ENCODE measurements at places on chromosomes 7 and 10.

DNA sequence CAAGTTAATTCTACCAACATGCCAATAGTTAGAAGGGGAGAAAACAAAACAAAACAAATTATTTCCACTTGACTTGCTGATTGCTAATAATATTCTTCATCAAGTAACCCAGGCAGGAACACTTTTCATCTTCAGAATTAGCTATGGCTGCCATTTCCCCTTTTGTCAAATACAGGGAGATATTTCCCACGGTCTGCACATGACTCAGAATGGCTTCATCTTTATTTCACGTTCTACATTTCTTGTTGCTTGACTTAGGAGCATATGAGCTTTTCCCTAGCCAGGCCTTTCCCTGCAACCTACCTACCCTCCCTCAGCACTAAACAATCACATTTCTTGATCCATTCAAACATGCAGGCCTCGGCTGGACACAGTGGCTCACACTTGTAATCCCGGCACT lies 6.5 kb downstream of the CPVL start:
- DNase-seq: no peak

- DNase-seq: no peak
These were observed 5.7 kb downstream of the ARHGAP22 start for GRCh38 chr10:48598936-48599829.

DNA sequence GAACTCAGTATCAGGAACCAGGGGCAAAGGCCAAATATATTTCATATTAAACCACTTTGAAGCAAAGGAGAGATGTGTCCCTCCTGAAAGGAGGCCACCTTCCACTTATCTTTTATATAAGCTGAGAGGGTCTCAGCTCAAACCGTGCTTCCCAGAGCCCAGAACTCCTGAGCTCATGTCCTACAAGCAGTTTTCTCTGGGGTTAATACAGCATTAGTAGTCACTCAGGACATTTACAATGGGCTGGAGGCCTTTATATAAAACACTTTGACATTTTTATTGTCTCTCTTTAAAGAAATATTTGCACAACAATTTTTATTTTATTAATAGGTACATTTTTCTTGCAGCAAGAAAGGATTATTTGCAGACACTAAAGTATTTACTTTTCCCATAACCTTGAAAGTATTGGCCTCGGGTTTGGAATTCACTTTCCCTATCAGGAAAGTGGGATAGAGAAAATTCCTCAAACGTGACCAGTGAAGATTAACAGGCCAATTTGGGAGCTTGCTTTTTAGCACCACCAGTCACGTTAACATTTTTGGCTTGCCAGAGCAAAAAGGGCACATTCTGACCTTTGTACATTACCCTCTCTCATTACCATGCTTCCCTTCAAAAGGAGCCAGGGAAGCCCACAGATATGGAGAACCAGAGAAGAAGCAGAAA lies 464.9 kb upstream of the NRP1 start:
- DNase-seq: no peak

GRCh38 chr7:90749774-90750173 lies 153.7 kb downstream of the CDK14 start:
- DNase-seq: no peak

GRCh38 chr10:124264711-124265390 lies 153.9 kb downstream of the OAT start:
- no peak for DNase-seq

- DNase-seq: no peak
These were observed 227.7 kb downstream of the TMEM178B start for GRCh38 chr7:141301544-141301943.

DNA sequence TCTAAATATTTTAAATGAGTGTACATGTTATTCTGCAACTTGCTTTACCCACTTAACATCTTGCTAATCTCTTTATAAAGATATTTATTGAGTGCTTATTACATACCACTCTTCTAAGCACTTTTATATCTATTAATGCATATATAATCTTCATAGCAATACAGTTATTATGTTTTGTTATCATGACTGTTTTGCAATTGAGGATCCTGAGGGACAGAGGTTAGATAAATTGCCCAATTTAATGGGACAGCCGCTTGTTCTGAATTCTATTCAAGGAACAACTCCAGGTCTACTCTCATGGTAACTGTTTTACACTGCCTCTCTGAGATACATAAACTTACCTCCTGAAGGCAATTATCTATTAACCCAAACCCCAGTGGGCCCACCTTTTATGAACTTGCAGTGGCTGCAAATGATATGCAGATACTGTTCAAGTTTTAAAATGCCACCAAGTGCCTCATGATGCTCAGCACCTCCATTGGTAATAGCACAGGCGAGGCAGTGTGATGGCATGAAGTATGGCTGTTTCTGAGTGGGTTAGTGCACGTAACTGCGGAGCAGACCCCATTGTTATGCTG lies 60.5 kb downstream of the PON1 start:
- DNase-seq: no peak

GRCh38 chr7:32868116-32868515 lies 23.4 kb downstream of the KBTBD2 start:
- DNase-seq: no peak

DNA sequence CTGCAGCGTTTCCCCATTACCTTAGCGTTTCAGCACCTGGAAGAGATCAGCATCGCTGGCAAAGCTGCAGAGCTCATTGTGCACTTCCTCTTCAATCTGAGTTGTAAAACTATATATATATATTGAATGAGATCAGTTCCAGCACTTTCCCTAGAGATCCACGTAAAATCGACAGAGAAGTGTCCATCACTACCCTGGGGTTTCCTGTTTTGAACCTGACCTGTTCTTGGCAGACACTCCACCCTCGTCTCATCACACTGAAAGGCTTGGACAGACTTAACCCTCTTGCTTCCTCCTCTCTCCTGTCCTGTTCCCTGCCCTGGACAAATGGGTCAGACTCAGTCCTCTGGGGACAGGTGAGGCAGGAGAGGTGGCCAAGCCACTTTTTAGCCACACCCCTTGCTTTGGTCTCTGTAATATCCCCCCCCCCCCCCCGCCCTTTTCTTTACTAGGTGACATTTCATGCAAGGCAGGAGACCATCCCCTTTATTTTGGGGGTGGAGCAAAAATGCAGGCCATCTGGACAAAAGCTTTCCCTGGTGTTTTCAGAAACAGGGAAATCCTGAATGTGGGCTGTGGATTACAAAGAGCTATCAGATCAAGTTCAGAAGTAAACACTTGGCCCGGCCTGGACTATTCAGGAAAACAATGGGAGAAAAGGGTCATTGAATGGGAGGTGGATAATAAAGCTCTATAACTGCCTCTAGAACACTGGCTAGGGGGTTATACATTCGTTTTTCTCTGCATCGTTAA lies 83.7 kb upstream of the KDM7A start:
- DNase-seq: no peak

DNA sequence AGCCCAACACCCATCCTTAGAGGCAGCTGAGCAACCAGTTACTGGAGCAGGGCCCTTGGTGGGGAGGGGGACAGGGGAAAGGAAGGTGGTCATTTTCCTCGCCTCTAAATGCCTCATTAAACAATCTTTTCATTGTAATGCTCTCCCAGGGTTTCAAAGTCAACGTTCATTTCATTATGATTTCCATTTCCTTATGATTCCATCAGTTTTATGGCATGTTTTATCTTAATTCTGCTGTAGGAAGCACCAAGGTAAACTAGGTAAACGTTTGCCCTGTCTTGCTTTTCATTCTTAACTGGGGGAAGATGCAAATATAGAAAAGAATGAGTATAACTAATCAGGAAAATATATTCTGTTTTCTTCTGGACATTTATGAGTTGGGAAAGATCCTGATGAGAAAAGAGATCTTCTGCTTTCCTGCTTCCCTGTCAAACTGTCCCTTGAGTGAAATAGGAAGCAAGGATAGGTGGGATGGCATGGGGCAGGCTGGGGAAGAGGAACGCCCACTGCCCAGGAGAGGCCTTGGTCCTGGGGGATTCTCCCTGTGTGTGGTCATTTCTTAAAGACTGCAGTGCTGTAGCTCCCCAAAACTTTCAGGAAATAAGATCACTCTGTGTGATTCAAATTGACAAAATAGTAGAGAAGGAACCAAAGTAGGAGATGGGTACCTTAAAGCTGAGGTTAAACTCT lies 20.5 kb upstream of the TMEM236 start:
- DNase-seq: no peak

GRCh38 chr7:151175793-151176311 lies 8.4 kb upstream of the GBX1 start:
- DNase-seq: no peak

DNA sequence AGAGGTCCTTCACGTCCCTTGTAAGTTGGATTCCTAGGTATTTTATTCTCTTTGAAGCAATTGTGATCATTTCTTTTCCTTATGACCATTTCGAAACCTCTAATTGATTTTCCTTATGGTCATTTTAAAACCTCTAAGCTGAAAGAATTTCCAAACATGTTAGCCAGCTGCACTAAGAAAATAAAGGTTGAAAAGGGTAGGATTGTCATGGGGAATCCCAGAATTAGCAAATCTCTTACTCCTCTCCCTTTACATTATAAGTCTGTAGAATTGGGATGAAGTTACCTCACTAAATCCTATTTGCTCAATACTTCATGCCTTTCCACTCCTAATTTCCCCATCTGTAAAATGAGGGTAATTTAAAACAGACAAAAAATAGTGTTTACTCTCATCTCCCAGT lies 79.5 kb downstream of the FAM185A start:
- DNase-seq: no peak

DNA sequence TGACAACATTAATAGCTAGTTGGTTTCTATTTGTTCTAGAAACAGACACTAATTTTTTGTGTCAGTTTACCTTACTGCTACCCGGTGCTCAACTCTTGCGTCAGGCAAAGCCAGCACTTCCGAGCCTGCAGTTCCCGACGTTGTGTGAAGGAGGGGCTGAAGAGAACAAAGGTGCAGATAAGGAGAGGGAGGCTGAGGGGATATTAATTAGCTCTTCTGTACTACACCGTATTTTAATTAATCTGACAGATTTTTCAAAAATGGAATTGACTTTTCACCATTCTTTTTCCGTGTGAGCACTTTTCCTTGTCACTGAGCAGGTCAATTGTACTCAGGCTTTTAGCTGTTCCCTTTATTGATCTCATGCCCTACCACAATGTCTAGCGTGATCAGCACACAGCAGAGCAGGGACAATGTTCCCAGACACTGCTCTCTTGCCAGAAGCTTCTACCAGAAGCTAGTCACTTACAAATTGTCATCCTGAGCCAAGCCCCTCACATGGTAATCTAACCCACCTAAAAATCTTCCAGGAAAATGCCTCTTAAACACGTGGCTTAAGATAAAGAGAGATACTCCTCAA lies 650.5 kb upstream of the MKI67 start:
- DNase-seq: no peak

Data from activated T-cell treated with anti-CD3 and anti-CD28 coated beads for 24 hours (primary cell).